ENCODE measurements at places on chromosomes 12 and 14.

- DNase-seq = no peak
Measured at GRCh38 chr12:71054551-71054950, 103.2 kb downstream of the TSPAN8 start.

DNA sequence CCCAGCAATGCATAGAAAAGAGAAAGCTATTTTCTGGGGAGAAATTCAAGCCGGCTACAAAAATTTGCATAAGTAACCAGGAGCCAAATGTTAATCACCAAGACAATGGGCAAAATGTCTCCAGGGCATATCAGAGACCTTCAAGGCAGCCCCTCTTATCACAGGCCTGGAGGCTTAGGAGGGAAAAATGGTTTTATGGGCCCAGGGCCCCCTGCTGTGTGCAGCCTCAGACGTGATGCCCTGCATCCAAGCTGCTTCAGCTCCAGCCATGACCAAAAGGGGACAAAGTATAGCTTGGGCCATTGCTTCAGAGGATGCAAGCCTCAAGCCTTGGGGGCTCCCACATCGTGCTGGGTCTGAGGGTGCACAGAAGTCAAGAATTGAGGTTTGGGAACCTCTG is 15.8 kb downstream of the TMEM233 start:
- no peak for DNase-seq

DNA sequence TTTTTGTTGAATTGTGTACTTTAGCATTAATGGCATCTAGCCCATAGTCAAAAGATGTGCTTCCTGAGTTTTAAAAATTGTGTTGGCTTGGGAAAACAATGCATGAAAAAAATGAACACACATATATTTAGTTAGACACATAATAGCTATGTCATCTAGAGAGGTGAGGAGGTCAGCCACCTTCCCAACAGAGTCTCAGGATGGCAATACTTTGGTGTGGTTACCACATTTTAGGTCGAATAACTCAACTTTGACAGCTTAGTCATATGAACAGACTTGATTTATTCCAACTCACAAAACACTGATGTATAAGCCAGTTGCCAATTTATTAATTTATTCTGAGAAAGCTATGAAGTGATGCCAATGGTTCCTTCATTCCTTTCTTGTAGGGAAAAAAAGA is 114.0 kb downstream of the ETNK1 start:
- no peak for DNase-seq

- DNase-seq = no peak
Measured at GRCh38 chr12:75812271-75813018, 219.1 kb downstream of the PHLDA1 start.

- no peak for DNase-seq
Measured at GRCh38 chr14:64709126-64709525, 4.9 kb downstream of the PLEKHG3 start.

DNA sequence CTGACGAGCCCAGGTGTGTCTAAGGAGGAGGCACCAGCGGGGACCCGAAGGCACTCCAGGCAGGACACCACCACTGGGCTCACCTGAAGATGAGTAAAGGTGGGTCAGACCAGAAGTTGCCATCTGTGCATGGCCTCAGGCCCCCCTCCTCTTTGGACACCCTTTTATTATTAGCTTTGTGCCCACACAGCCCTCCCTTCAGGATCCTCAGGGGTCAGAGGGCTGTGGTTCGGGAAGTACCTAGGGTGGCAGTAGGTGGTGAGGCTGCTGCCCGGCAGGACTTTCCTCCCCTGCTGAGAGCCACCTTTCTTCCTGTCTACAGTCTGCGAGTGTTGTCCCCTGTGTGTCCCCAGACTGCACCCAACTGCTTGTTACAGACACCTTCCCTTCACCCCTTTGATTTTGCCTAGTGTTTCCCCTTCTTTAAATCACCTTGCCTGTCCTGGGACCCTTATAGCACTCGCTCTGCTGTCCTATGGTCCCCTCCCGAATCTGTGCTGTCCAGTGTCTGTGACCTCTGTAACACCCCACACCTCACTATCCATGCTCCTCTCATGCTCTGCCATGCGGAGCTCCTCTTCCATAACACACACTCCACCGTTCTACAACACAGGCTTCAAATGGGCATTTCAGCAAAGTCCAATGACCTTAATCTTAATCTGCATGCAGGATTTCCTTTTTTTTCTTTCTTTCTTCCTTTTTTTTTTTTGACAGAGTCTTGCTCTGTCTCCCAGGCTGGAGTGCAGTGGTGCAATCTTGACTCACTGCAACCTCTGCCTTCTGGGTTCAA is 25.7 kb downstream of the SOAT2 start:
- no peak for DNase-seq

All from right renal pelvis (tissue), 4 donors.